ENCODE measurements at places on chromosomes 2 and 18.

DNA sequence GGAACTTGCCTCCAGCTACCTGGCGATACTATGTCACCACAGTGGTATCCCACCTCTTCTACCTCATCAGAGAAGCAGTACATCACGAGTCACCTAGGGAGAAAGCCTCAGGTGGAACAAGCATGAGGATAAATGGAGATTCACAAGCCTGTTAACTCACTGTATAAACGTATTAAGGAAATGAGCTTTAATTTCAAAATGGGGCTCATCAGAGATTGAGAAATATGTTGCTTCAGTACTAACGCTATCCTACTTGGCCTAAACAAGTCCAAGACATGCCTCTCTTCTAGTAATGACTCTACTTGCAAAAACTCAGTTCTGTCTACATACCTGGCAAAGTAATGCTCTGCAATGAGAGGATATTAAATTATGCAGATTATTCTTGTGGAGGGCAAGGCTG is 4.3 kb downstream of the SLC39A6 start:
- DNase-seq: no peak

DNA sequence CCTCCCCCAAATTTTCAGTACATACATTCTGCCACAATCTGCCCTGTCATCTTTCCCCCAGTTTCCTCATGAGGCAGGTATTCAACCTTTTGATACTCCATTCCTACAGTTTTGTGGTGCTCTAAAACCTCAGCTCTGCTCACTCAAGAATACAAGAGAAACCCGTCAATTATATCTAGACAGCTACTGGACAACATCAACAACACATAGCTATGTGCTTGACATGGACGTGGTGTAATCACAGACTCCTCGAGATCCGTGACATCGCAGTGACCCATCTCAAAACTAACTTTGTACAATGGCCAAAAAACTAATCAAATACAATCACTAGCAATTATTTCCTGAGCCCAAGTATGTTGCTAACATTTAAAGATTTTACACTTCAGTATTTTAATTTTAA is 23.6 kb downstream of the WDSUB1 start:
- DNase-seq: no peak

DNA sequence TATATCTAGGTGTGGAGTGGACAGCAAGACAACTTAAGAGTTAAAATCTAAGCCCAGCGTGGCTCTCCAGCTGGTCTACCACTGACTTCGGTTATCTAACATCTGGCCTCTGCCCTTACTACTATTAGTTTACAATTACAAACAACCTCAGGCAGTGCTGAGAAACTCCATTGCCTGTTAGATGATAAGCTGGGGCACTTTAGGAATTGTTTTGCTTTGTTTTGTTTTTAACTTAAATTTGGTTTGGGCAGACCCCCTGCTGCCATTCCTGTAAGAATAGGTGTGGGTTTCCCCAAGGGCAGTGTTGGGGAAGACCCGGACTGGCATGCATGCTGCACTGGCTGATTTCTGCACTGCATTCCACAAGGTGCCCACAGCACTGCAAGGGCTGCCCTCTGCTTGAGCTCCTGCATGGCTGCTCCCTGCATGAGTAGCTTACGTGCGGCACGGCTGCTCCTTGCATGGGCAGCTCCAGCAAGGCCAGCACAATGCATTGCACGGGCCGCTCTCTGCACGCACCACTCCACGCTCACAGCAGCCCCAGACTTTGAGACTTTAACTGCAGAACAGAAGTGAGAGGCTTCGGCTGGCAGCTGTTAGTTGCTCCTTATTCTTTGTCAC is 74.2 kb upstream of the SERTAD2 start:
- no peak for DNase-seq

DNA sequence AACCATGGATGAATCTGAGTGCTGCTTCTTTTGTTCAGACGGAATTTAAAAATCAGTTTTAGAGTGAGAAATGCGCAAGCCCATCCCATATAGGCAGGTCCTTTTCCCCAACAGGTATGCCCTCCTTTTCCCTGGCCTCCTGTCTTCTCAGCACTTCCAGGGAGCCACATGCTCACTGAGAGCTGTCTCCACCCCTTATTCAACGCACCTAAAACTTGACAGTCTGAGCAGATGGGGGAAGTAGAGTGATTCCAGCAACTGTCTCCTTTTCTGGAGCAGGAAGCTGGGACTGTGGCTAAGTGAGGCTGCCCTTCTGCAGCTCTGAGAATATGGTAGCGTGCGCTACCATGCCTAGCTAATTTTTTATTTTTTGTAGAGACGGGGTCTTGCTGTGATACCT is 53.1 kb upstream of the NOSTRIN start:
- DNase-seq: no peak

- peak; percentile 91 for DNase-seq
Observed at GRCh38 chr2:11342551-11343367, 1.7 kb downstream of the ROCK2 start.

- no peak for DNase-seq
Observed at GRCh38 chr2:118492335-118492734, 355.1 kb downstream of the EN1 start.

DNA sequence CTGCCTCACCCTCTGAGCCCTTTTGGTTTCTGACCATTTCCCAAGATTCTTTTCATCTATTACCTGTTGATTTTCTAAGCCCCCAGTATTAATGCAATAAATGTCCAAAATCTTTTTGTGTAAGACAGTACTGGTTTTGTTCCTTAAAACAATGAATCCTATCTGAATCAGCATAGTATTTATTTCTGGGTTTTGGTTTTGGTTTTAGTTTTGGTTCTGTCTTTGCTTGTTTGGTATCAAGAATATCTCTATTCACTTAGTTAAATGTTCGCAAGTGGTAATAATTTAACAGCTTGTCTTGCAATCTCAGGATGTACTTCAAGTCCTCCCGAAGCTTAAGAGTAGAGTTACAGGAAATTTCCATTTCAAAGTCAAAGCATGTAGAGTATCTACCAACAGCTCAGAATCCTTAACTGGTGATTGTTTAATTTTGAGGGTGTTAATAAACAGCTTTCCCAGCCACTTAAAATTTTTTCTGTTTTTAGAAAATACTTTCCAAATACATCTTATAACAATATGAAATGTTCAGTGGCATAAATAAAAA is 67.7 kb upstream of the NEDD4L start:
- DNase-seq: no peak

GRCh38 chr2:212974692-212975091 is 176.7 kb downstream of the IKZF2 start:
- peak; percentile 87 for DNase-seq

- no peak for DNase-seq
Observed at GRCh38 chr2:136059036-136059472, 58.9 kb downstream of the CXCR4 start.

DNA sequence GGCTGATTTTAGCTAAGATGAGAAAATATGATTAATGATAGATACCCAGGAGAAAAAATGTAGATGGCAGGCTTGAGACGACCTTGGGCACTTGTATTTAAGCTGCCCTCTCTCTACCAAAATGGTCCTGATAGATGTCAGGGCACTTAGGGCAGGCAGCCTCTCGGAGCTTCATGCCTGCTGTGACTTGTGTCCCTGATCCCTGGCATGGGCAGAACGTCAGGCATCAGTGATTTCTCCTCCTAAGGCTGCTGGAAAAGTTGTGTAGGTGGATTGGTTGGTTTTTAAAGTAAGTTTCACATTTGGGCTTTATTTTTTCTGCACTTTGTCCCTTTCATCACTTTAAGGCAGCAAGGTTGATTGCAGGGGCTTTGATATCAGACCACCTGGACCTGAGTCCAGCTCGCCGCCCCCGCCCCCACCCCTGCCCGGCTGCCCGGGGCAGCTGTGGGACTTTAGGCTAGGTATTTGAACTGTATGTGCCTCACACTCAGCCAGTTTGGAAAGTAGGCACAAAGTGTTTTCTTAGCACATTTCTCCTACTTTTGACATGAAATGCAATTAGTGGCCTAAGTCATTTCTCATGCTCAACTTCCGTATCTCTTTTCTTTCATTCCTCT is 35.0 kb upstream of the SCLY start:
- no peak for DNase-seq

- peak; percentile 89 for DNase-seq
Observed at GRCh38 chr2:195575879-195576401, 81.1 kb upstream of the SLC39A10 start.
